Activated CD8-positive, alpha-beta T cell treated with anti-CD3 and anti-CD28 coated beads, Interleukin-2, amount 10 ng/mL, durations not matched to agents 7 days and 5 days (primary cell): ENCODE measurements at places on chromosomes 16 and 17.

DNA sequence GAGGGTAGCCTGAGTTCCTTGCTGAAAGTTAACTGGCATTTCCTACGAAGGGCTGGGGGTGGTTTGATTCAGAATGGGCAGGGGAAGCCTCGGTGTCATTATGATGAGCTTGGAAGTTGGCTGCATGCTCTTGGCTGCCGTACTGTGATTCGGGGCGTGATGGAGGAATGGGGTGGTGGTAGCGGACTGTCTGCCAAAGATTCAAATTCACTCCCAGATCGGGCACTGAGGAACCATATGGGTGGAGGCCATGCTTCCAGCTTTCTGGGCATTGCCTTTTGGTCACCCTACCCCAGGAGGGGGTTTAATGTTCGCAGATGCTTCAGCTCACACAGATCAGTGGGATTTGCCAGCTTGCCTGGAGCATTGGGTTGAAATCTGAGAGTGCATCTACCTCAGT is 492.8 kb upstream of the EEF2KMT start:
- DNase-seq, result no peak

DNA sequence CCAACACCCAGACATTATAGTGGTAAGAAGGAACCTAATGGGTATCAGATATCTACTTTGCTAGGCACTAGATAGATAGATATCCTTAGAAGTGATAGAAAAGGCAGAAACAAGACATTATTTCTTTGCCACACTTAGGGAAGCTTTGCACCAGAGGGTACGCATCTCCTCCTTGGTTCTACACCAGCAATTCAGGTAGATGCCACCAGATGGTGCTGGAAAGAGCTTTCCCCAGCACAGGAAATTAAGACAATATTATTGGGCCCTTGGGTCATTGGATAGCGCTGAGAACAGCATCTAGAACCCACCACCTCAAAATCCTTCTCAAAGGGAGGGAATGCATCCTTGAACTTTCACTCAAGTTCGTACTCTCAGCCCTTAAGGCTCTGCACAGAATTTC is 173.8 kb upstream of the CCL2 start:
- no peak for DNase-seq

- DNase-seq, result no peak
Observed at GRCh38 chr16:50440531-50440930, 71.7 kb upstream of the BRD7 start.

GRCh38 chr17:61260071-61260797 is 139.4 kb upstream of the TBX2 start:
- no peak for DNase-seq

DNA sequence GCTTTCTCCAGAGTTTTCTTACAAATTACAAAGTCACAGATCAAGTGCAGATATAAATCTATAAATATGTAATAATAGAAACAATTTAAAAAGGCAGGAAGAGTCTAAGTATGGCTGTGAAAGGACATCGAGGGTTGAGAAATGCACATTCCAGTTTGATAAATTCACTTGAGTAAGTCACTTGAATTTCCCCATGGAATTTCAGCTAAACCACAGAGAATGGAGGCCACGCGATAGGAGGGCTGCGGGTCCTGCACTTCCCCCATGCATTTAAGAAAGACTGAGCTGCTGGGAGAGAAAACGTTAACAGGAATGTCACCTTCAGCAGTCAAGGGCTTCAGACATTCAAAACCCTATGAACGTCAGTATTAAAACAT is 6.1 kb upstream of the MXRA7 start:
- no peak for DNase-seq

DNA sequence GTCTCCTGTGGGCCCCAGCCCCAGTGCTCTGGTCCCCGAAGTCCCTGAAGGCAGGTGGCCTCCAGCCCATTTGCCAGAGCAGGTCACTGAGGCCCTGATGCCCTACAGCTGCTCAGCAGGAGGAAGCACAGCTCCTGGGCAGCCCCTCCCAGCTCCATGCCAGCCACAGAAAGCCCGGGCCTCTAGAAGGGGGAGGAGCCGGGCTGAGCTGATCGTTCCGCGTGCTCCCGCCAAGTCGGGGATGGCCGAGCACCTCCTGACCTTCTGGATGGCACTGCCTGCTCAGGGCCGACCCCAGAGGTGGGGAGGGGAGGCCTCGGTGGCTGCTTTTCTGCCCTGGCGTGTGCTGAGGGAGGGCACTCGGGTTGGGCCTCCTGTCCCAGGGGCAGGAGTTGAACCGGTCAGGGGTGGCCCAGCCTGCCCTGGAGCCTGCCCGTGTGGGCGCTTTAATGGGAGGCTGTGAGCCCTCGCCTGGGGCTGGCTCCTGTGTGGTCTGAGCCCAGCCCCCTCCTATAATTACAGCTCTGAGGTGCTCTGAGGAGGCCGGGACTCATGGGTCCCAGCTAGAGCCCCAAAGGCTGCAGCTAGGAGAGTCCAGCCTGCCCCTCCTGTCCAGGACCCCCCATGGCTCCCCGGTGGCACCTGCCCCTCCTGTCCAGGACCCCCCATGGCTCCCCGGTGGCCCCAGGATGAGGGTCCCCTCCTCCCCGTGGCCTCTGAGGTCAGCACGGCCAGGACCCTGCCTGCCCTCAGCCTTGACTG is 29.7 kb downstream of the ZFPM1 start:
- no peak for DNase-seq

GRCh38 chr17:44928136-44928535 is 12.8 kb upstream of the GFAP start:
- DNase-seq, result no peak

GRCh38 chr16:75837681-75838080 is 111.4 kb upstream of the CPHXL start:
- no peak for DNase-seq

DNA sequence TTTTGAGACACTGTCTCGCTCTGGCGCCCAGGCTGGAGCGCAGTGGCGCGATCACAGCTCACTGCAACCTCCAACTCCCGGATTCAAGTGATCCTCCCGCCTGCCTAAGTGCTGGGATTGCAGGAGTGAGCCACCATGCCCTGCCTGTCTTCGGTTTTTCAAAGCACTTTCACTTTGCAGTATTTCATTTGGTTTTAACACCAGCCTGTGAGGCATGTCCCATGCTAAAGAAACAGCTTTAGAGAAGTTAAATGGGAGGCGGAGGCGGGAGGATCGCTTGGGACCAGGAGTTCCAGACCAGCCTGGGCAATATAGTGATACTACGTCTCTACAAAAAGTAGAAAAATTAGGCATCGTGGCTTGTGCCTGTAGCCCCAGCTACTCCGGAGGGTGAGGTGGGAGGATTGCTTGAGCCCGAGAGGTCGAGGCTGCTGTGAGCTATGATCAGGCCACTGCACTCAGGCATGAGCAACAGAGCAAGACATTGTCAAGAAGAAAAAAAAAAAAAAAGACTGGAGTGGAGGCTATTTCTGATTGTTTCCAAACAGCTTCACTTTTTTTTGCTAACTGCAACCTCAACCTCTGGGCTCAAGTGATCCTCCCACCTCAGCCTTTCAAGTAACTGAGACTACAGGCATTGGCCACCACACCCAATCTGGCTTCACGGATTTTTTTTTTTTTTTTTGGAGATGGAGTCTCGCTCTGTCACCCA is 1.3 kb downstream of the METTL23 start:
- peak; percentile 43 for DNase-seq

DNA sequence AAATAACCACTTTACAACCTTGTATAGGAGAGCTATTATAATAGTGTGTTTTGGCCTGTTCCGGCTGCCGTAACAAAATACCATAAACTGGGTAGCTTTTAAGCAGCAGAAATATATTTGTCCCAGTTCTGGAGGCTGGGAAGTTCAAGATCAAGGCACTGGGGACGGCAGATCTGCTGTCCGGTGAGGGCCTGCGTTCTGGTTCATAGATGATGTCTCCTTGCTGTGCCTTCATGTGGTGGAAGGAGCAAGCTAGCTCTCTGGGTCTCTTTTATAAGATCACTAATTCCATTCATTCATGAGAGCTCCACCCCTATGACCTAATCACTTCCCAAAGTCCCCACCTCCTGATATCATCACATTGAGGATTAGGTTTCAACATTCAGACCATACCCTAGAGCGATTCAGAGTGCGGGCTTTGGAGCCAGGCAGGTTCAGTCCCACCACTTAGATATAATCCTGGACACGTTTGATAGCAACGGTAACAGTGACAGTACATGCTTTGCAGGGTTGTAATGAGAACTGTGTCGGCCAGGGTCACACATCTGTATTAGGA is 76.2 kb upstream of the ZFHX3 start:
- DNase-seq, result no peak

GRCh38 chr17:35103271-35103670 is 16.4 kb downstream of the RAD51D start:
- DNase-seq, result no peak

GRCh38 chr16:82340531-82340930 is 170.5 kb upstream of the MPHOSPH6 start:
- DNase-seq, result no peak

DNA sequence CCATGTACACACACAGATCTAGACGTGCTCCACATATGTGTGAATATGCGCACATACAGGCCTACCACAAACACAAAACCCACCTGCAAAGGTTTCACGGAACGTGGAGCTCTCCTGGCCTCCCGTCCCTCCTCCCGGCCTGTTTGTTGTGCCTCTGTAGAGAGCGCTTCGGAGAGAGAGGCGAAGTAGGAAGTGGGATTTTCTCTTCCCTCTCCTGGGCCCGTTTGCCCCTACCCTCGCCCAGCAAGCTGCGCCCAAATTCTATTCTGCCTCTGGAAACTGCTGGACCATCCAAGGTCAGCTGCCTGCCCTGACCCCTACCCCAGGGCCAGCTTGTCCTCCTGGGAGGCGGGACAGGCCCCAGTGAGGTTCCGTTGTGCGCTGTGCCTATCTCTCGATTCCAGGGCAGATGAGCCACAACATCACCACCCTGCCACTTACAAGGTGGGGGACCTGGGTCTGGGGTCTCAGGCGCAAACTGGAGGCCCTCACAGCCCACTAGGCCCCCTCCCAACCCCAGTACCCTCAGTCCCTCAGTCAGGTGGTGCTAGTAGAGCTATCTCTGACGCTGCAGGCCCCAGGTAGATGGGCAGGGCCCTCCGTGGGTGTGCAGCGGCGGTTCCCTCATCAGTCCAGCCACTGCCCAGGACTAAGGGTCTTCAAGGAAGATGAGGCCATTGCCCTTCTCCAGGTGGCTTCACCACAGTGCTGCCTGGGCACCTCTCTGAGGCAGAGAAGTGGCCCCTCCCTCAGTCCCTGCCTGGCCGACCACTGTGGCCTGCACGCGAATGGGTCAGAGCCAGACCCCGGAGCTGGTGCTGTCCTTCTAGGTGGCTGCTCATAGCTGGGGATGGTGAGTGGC is 54.2 kb downstream of the BEAN1 start:
- peak; percentile 16 for DNase-seq

DNA sequence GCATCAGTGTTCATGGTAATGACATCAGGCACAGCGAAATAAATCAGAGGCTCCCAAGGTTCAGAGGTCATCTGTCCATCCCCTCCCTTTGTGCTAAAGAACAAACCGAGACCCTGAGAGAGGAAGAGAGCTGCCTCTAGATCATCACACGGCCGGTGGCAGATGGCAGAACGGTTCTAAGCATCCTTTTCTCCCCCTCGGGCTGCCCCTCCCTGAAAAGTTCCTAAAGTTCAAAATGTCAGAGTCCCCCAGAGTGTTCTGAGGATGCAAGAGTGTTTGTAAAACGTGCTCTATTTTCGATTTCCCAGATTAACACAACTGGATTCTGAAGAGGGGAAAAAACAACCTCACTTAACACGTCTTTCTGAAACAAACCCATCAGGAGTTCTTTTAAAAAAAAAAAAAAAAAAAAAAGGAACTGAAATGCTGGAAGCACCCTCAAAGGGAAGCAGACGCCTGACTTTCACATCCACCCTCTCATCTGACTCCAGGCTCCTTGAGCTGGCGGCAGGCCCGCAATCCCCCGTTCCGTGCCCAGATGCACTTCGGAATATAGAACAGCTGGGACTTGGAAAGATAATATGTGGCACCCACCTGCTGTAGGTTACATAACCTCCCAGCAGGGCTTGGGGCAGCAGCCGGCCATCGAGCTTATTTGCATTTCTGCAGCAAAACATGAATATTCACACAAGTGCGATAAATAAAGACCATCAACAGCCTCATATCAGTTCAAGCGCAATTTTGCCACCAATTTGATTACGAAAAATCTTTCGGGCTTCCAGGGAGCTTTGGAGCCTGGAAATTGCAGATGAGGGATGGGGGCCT is 115.5 kb upstream of the SMURF2 start:
- DNase-seq, result no peak

DNA sequence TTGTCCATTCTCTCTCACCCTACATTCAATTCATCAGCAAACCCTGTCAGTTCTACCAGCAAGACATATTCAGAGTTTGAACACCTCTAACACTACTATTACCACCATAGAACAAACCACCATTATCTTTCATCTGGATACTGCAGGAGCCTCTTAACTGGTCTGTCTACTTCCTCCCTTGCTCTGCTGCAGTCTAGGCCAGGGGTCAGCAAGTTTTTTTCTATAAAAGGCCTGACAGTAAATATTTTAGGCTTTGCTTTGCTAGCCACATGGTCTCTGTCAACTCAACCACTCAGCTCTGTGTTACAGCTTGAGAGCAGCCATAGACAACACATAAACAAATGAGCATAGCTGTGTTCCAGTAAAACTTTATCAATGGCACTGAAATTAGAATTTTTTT is 13.8 kb downstream of the KCTD19 start:
- DNase-seq, result no peak

GRCh38 chr16:59170099-59170712 is 436.1 kb upstream of the GOT2 start:
- DNase-seq, result no peak

DNA sequence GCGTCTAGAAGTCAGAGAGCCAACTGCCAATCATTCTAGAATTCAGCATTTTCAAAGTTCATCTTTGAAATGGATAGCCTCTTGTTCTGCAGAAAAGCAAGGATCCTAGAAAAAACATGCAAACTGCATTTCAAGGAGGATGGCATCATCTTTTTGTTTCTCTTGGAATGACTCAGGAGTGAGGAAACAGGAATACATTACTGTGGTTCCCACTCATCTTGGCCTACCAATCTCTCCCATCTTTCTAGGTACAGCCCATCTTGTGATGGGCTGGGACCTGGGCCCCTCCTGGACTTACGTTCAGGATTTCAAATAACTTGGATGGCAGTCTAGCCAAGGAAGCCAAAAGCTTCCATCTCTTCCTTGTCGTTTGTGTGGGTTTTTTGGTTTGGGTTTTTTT is 363.4 kb downstream of the CDH13 start:
- no peak for DNase-seq

DNA sequence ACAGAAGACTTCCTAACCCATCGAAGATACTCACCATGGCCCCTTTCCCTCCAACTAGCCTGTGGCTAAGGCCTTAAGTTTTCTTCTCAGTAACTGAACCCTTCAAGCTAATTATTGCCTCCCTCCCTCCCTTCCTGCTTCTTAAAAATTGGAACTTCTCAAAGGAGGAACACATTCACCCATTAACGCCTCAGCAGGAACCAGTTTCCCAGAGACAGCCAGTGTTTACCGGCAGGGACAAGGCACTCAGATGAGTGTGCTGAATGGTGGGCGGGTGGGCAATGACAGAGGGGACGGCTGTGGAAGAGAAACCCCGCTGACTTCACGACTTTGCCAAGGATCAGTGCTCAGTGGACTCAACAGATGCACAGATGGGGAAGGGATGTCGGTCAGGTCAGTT is 20.3 kb downstream of the PITPNA start:
- no peak for DNase-seq
